Activated B cell treated with CpG ODN at 0.5 μM for 24 hours (primary cell): ENCODE measurements at places on chromosomes 13 and 19. TPM values are rescaled to one million over a fixed set of nuclear protein-coding genes. Genes with fewer than 3 reads are reported as not detected.

Gene CACNG6
- total RNA-seq, result not detected in 2 replicates

Gene IFNL1
- not detected in 2 replicates for total RNA-seq

Gene KIRREL2
- not detected in 2 replicates for total RNA-seq

Gene ZNF726
- 8.2 and 9.4 TPM in 2 replicates for total RNA-seq

Gene THSD1
- 0.31 and 0.46 TPM in 2 replicates for total RNA-seq

Gene RELB
- 117 and 135 TPM in 2 replicates for total RNA-seq

Gene GARIN5A
- 0.29 and 0.67 TPM in 2 replicates for total RNA-seq

Gene C1QTNF9
- total RNA-seq, result not detected in 2 replicates

Gene GPI
- 144 and 151 TPM in 2 replicates for total RNA-seq

Gene PBX4
- 19.4 and 21.8 TPM in 2 replicates for total RNA-seq

Gene SERPINE3
- total RNA-seq, result not detected in 2 replicates

Gene TNFSF13B
- total RNA-seq, result 1.7 and 2.7 TPM in 2 replicates

GRCh38 chr13:31242916-31243315 is 43.1 kb downstream of the B3GLCT start:
- DNase-seq, result no peak

DNA sequence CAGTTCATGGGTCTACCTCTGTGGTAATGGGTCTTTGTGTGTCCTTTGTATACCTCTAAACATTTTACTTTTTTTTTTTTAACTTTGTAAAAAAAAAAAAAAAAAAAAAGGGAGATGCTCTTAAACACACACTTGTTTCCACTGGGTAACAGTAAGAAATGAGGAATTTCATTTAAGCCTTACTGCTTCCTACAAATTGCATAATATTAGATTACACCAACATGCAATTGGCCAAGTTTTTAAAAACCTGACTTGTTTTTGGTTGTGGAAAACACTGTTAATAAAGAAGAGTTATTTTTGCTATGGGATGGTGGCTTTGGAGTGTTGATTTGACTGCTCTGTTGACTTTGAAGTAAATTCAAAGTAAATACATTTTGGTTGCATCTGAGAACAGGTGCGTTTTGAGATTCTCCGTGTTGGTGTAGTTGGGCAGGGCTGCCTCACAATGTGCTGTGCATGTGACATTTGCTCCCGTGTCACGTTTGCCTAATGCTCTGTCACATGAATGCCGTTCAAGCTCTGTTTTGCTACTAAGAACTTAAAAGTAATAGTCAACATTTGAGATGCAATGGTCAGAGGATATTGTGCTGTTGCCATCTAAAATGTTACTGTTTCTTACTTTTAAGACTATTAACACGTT is 202.4 kb downstream of the LMO7 start:
- DNase-seq, result no peak

DNA sequence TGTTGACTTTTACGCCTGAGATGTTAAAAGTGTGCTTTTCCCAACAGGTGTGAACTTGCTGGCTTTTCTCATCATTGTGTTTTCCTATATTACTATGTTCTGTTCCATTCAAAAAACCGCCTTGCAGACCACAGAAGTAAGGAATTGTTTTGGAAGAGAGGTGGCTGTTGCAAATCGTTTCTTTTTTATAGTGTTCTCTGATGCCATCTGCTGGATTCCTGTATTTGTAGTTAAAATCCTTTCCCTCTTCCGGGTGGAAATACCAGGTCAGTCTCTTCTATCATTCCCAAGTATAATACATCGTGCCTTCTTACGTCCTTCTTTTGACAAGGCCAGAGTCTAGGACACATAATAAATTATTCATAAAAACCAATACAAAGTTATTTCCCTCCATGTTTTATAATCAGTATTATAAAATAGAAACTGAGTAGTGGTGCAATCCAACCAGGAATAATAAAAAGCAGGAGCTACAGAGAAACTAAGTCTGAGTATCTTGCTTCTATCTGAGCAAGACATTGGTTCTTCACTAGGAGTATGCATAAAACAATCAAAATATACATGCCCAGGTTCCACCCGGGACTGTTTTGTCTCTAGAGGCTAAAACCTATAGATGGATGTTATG is 57.9 kb downstream of the RXFP2 start:
- DNase-seq, result no peak

GRCh38 chr19:19459073-19459472 is 53.6 kb downstream of the GATAD2A start:
- no peak for DNase-seq

- no peak for DNase-seq
Observed at GRCh38 chr19:46073268-46073922, 32.6 kb upstream of the IGFL4 start.

DNA sequence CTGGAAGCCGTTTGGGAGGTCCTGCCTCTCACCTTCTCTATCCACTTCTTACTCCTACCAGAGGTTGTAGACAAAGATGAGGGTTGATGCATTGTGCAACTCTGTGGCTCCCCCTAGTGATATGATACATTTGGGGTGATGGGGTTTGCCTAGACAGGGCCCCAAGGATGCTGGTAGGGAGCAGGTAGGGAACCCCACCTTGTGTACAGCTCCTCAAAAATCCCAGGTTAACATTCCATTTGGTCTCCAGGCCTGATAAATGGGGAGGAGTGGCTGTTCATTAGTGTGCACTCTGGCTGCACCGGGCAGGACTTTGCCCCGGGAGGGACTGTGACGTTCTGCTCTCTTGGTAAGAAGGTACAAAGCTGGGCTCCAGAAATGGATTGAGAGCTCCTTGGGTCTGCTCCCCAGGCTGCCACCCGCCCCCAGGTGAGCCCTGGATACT is 19.2 kb downstream of the SIGLEC8 start:
- no peak for DNase-seq

DNA sequence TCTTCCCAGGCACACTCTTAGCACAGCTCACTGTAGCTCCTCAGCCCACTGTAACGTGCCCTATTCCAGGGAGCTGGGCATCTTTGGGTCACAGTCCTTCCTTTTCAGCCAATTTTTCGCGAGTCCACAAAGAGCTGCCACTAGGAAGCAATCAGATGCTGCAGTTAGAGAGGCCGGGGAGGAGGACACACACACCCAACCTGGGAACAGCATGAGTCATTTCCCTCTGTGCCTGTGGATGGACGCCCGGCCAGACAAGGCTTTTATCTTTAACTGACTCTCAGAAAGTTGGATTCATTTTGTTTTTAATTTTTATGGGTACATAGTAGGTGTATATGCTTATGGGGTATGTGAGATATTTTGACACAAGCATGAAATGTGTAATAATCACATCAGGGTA is 918.6 kb downstream of the UQCRFS1 start:
- no peak for DNase-seq

DNA sequence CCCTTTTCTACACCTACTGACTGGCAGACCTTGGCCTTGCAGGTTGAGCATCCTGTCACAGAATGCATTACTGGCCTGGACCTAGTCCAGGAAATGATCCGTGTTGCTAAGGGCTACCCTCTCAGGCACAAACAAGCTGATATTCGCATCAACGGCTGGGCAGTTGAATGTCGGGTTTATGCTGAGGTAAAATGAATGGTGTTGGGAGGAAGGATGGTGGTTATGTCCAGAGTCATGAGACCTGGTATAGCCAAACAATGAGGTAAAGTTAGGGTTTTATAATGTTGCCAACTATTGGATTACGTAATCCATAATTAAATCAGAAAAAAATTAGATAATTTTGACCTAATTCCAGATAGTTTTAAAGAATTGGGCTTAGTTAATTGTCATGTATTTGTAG is 212.5 kb downstream of the PCCA start:
- DNase-seq, result no peak

DNA sequence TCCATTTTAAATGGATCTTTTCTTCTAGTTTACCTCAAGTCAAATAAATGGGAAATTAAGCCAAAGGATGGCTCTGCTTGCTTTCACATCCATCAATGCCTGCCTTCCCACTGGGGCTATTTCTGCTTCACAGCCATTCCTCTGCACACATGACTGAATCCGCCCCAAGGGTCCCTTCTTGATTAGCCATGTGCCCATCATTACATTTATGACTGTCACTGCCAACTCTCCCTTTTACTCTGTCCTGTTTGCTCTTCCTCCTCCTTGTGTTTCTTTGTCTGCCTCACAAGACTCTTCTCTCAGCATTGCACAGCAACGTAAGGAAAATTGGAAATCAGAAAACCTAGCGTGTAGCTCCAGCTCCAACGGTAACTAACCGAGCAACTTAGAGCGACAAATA is 410.2 kb downstream of the TBC1D4 start:
- no peak for DNase-seq

DNA sequence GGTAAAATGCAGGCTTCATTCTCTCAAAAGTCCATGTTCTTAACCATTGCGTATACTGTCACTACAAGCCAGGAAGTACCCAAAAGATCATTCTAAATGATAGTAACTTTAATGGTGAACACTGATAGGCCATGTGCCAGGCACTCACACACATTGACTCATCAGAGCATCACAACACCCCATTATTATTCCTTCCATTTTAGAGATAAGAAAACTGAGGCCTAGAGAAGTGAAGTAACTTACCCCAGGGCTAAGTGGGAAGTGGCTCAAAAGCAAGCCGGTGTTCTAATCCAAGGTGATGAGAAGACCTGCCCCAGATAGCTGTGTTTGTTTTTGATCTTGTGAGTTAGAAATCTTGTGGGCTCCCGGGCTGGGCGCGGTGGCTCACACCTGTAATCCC is 1.4 kb upstream of the PHLDB3 start:
- DNase-seq, result no peak

DNA sequence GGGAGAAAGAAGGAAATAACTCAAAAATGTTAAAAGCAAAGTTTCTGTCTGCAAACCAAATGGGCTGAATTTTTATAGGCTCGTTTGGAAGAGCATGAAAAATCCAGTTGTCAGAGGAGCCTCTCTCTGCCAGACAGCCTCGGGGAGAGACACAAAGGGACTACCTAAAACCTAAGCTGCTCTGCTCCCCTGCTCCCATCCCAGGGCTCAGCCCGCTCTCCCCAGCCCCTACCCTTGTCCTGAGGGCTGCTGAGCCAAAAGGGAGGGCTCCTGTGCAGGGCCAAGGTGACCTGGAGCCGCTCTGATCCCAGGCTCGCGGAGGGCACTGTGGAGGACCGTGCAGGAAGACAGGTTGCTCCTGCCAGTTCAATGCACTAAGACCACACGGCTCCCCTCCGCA is 96.7 kb upstream of the UQCRFS1 start:
- DNase-seq, result no peak
